ENCODE measurements at places on chromosomes 13 and 19.
A peak's percentile ranks its signal among the peaks of the same experiment; 100 is the strongest.

DNA sequence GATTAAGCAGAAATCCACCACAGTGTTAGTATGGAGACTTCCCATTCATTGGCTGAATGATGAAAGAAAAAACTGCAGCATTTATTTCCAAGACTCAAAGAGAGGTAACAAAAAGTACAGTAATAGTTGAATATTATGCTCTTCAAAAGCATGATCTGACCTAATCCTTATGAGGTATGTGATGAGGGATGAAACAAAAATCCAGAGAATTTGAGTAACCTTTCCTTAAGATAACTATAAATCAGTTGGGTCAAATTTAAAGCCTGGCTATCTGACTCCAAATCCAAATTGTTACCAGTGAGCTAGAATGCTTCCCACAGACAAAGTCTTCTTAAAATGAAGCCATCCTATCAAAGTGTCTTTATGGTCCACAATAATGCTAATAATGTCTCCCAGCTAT, 38.1 kb downstream of the NUFIP1 start:
- DNase-seq = no peak

- no peak for DNase-seq
These were observed 1.3 kb upstream of the ARHGAP45 start for GRCh38 chr19:1065606-1066109.

GRCh38 chr19:3007975-3008374, 21.1 kb downstream of the TLE2 start:
- DNase-seq = no peak

GRCh38 chr19:4974880-4975469, 6.1 kb downstream of the KDM4B start:
- no peak for DNase-seq

DNA sequence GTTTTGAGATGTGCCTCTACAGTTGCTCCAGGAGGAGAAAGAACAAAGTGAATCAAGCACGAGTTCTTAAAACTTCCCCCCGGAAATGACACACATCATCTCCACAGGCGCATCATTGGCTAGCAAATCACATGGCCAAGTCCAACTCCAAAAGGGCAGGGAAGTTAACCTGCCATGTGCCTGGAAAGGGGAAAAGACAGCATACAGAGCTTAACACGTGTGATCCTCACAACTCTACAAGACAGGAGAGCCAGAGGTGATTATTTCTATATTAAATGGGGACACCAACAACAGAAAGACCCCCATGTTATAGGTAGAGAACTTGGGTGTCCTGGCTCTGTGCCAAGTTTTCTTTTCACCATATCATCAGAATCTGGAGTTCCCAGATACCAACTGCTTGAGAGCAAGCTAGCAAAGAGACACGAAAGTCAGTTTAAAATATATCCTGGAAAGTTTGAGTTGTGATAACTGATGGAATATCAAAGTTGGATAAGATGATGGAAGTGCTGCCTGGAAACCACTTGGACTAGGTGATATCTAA, 871.1 kb downstream of the UQCRFS1 start:
- no peak for DNase-seq

- no peak for DNase-seq
These were observed 22.8 kb upstream of the STK24 start for GRCh38 chr13:98599502-98600328.

GRCh38 chr19:51637362-51637978, 7.3 kb upstream of the SIGLEC5 start:
- no peak for DNase-seq

- DNase-seq = peak; percentile 16
These were observed 212.8 kb upstream of the KLF12 start for GRCh38 chr13:74346960-74347359.

- no peak for DNase-seq
These were observed 75.2 kb upstream of the C13orf46 start for GRCh38 chr13:114049026-114049425.

GRCh38 chr13:110448677-110449076, 112.8 kb downstream of the RAB20 start:
- no peak for DNase-seq

GRCh38 chr19:52297601-52298364, 814 bp downstream of the ZNF480 start:
- no peak for DNase-seq

- DNase-seq = no peak
These were observed 11.5 kb downstream of the DNM2 start for GRCh38 chr19:10729411-10729810.

GRCh38 chr19:10817291-10818038, 18.5 kb downstream of the TMED1 start:
- DNase-seq = no peak

- no peak for DNase-seq
These were observed 73.6 kb upstream of the ATP12A start for GRCh38 chr13:24606486-24607170.

DNA sequence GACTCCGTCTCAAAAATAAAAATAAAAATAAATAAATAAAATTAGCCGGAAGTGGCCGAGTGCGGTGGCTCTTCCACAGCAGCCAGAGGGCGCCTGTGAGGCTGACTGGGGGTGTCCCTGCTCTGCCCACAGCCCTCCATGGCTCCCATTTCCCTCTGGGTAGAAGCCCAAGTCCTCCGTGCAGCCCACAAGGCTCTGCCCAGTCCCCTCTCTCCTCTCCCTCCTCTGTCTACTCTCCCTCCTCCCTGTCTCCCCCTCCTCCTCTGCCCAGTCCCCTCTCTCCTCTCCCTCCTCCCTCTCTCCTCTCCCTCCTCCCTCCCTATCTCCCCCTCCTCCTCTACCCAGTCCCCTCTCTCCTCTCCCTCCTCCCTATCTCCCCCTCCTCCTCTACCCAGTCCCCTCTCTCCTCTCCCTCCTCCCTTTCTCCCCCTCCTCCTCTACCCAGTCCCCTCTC, 20.4 kb downstream of the MISP start:
- DNase-seq = no peak

- DNase-seq = peak; percentile 14
These were observed 14.2 kb downstream of the ONECUT3 start for GRCh38 chr19:1767464-1767933.

DNA sequence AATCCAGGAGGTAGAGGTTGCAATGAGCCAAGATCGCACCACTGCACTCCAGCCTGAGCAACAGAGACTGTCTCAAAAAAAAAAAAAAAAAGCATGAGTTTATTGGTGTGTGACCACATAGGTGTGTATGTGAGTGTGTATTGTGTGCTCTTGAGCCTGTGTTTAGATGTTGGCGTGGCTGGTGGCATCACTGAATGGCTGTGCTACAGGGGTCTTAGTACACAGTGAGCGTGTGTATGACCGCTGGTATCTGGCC, 2.5 kb downstream of the SLC1A5 start:
- DNase-seq = no peak

GRCh38 chr19:18807861-18808331, 16.8 kb upstream of the COMP start:
- DNase-seq = no peak

DNA sequence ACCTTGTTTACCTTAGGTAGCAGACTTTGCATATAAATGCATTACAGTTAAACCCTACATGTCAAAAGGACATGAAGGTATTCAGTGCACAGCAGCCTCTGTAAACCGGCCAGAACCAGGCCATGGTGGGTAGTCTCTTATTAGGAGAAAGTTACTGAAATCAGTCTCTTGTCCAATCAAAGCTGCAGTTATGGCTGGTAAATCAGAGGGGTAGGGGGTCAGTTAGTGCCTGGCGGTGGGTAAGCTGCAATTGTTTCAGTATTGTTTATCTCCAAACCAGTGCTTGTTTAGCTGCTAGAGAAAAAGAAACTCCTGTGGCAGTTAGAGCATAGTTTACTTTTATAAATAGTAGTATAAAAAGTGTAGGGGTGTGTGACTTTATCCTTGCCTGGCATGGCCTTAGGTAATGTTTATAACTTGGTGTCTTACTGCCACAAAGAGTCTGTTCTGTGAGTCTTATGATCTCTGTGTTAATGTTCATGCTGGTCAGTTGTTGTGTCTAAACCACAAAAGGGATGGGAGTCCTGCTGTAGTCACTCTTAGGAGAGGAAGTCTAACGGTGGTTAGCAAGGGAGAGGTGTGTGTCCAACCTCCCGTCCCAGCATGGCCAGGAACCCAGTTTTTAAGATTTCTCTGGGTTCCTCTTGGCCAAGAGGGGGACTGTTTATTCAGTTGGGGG, 28.0 kb downstream of the CHST8 start:
- no peak for DNase-seq

GRCh38 chr13:77375560-77376108, 48.7 kb upstream of the MYCBP2 start:
- DNase-seq = no peak

DNA sequence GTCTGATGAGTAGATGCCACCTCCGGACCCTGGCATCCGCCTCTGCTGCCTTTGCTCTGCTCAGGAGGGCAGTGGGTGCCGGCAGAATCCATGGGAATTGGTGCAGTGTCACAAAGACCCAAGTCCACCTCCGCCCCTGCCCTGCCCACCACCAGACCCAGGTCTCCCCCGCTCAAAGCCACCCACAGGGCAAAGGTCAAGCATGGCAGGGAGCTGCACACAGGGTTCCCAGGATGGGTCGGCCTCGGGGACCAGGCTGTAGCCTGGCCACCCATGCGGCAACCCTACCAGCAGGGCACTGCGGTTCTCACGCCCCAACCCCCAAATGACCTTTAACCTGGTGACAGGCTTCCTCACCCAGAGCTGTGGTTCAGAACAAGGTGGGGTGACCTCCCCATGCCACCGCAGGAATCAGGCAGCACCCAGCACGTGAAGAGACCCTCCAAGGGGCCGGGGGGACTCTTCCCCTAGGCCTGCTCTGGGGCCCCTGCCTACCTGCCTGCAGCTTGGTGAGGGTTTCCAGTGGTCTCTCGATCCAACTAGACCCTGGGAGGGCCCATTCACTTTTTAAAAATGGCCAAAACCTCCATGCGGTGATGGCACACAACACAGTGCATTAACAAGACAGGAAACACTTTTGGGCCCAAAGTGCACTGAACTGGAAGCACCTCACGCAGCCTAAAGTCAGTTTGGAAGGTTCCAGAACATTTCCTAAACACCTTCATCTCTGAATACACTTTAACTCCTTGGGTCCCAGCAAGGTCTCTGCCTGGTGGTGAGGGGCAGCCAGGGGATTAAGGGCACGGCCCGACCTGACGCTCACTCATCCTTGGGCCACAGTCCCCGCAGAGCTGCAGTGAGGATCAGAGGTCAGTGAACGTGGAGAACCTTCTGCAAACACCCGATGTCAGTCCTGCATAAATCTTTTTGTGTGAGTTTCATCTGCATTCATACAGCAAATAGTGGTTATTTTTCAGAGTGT, 11.0 kb downstream of the GAS6 start:
- no peak for DNase-seq

- DNase-seq = no peak
These were observed 46.3 kb downstream of the SIPA1L3 start for GRCh38 chr19:37953171-37953917.

DNA sequence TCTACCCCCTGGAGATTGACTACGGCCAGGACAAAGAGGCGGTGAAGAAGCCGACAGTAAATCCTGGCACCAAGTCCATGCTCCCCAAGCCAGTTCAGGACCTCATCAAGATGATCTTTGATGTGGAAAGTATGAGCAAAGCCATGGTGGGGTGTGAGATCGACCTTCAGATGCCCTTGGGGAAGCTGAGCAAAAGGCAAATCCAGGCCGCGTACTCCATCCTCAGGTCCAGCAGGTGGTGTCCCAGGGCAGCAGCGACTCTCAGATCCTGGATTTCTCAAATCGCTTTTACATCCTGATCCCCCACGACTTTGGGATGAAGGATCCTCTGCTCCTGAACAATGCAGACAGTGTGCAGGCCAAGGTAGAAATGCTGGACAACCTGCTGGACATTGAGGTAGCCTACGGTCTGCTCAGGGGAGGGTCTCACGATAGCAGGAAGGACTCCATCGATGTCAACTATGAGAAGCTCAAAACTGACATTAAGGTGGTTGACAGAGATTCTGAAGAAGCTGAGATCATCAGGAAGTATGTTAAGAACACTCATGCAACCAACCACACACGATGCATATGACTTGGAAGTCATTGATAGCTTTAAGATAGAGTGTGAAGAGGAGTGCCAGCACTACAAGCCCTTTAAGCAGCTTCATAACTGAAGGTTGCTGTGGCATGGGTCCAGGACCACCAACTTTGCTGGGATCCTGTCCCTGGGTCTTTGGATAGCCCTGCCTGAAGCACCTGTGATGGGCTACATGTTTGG, 24.0 kb upstream of the ANKRD10 start:
- DNase-seq = no peak

DNA sequence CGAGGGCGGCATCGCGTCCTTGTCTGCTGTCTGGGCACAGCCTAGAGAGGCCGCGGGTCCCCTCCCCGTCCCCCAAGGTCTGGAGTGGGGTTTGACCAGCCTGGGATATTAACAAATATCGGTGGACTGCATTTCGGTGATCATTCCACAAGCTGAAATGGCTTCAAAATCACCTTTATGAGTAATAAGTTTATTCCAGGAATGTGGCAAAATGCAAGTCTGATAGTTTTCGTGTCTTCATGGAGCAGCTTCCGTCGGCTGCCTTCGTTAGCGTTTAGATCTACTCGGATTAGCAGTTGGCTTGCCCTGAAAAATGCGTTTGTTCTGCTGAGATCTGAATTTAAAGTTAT, 1.1 kb upstream of the GJA3 start:
- DNase-seq = no peak

DNA sequence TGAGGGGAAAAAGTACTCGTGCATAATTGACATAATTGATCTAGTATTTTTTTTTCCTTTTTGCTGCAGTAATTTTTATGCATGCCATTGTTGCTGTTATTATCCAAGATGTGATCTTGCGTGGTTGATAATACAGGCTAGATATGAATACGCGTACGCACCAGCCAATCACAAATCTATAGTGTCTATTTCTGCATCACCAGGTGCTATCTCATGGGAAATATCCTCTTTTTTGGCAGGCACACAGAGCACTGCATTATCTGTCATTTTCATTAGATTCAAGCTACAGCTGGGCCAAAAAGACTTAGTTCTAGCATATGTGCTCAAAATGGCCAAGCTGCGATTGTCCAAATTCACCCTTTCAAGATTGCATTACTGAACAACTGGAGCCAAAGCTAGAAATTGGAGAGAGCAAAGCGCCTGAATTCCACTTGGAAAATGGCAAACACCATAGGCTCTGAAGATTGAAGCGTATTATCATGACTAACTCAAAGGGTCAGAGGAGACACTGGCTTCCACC, 181.1 kb downstream of the TSHZ3 start:
- DNase-seq = no peak

DNA sequence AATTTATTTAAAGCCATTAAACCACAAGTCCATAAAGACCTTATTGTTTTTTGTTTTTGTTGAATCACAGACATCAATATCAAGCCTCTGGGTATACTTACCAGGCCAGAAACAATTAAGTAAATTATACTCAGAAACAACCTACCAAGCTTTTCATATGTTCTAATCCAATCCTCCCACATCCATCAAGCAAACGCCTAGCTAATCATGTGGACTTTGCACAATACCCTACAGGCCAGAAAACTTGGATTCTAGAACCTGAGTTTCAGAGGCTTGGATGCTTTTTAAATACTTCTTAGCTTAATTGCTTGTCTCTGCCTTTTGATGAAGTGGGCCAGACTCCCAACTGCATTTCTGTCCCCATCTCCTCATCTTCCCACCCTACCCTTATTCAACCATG, 39.9 kb downstream of the TGDS start:
- no peak for DNase-seq

GRCh38 chr13:103287659-103288058, 221.4 kb upstream of the SLC10A2 start:
- DNase-seq = no peak

All from NCI-H187 (cell line).